ENCODE measurements at places on chromosomes 12 and 14.

DNA sequence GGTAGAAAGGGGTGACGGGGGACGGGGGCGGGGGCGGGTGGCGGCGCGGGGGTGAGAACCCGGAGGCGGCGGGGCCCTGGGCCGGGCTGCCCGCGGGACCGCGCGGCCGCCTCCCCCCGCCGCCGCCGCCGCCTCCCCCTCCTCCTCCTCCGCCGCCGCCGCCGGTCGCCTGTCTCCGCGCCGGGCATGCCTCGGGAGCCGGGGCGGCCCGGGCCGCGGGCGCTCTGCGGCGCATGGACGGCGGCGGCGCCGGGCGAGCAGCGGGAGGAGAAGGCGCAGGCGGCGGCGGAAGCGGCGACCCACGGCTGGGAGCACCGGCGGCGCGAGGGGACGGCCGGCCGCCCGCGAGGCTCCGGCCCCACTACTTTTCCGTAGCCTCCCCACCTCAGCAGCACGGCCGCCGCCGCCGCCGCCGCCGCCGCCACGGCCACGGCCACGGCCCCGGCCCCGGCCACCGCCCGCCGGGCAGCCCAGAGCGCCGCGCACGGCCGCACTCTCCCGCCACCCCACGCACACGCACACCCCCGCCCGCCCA lies at the start of gene NPAS3:
Gene NPAS3 (plus strand): TSS at position 161 of the 535 bp plus-strand sequence.
- no peak for DNase-seq

DNA sequence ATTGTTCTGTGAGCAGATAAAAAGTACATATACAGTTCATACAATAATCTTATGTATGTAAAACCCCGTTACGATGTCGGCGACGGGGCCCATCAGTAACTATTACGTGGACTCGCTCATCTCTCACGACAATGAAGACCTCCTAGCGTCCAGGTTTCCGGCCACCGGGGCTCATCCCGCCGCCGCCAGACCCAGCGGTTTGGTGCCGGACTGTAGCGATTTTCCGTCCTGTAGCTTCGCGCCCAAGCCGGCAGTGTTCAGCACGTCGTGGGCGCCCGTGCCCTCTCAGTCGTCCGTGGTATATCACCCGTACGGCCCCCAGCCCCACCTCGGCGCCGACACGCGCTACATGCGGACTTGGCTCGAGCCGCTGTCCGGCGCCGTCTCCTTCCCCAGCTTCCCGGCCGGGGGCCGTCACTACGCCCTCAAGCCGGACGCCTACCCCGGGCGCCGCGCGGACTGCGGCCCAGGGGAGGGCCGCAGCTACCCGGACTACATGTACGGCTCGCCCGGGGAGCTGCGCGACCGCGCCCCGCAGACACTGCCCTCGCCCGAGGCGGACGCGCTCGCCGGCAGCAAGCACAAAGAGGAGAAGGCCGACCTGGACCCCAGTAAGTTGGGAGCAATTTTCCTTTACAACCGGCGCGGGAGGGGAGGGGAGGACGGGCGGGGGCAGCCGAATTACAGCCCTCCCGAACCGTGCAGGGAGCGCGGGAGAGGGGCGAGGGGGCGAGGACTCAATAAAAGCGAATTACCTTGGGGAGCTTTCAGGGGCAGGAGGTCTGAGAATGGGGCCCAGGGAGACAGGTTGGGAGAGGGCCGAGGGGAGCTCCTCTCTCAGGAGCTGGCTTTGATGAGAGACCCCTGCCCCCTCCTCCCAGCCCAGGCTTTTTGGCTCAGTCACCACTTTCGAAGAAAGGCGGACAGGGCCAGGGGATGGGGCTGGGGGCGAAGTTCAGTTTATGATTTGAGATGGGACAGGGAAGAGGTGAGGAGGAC lies at the start of gene HOXC9:
Gene HOXC9 (plus strand): TSS at position 46 of the 999 bp plus-strand sequence. CDS start 28 bp downstream, at position 74.
- DNase-seq, result no peak

DNA sequence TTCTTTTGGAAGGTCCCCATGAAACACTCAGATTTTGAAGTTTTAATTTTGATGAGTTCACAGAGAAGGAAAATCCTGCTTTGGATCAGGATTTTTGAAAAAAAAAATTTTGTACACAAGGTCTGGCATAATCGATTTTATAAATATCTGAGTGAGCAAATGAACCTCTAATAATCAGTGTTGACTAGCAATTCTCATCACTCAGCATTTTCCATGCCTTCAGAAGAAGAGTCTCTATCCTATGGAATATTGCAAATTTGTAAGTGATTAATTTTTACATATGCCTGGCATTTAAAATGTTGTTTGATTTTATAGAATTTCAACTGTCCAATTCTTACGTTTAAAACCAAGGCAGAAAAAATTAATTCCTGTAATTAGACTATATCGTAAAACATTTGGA lies 30.5 kb upstream of the REP15 start:
- no peak for DNase-seq

DNA sequence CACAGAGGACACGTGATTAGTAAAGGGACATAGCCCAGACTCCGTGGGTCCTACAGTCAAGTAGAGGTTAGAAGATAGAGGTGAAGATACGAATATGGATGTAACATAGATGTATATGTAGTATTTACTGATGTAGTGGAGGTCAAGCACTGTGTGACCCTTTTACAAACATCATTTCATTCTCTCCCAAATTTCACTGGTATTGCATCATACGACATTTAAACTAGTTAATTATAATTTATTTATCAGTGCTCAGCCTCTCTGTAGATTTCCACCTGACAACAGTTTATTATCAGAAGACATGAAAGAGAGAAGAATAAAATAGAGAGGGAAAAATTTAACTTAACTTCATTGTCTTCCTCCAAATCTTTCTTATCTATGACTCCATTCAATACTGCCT lies 927.9 kb upstream of the TMEM132C start:
- DNase-seq, result no peak

DNA sequence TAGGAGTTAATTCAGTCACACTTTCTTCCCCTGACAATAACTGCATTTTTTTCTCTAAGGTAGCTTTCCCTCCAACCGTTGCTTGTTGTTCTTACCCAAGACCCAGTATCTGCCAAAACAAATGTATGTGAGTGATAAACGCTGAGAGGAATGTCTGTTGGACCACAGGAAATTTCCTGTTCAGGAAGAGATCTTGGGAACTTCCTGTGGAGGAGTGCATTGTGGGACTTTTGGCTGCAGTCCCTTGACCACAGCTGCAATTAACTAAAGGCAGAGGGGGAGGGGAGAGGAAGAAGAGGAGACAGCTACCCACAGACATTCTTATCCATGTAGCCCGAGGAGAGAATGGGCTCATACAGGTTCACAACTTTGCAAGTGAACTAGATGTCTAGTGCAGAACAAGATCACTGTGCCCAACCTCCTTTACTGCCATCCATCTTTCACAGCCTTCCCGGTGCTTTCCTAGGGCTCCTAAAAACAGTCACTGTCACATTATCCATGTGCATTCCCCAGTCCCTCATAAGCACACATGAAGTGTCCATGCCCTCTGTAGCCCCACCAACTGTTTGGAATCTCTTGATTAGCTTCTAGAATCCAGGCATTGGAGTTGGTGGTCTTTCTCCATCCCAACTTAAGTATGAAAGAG lies 149.5 kb downstream of the ETV6 start:
- DNase-seq, result no peak

DNA sequence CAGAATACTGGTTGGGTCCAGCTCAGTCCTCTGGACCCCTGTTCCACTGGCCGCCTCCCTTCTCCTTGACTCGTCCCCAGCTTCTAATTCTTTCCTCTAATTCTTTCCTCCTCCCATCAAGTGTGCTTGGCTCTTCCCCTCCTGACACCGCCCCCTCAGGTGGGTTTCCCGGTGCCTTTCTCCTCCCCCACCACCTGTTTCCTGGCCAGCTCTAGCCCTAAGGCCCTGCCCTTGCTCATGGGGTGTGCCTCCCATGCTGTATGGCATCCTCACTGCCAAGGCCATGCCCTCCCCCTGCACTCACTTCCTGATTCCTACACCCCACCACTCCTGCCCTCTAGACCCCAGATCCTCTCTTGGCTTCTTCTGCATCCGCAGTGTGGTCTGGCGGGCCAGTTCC lies 12.1 kb upstream of the EML1 start:
- DNase-seq, result no peak

- no peak for DNase-seq
Observed at GRCh38 chr12:128459067-128459466, 192.1 kb downstream of the TMEM132C start.

DNA sequence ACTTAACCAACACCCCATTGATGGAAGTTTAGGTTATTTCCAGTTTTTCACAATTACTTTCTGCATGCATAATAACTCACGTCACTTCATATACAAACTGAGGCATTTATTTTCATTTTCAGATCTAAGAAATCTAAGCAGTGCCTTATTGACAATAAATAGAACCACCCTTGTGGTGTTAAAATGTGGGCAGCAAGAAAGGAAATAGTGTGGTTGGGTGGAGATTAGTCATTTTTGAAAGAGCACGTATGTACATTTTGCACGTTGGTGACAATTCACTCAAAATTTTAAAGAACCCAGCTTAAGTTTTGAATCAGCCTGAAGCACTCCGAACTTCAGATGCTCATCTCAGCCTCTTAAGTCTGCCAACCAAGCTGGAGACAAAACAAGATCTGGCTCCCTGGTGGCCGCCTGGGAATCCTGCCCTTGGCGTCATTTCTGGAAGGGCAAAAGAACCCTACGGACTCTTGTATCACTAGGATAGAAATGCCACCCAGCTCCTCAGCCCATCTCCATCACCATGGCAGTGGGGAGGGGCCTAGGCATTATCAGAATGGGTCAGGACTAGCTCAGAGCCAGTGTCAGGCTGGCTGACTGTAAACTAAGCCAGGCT lies 89.5 kb upstream of the BCL2L14 start:
- DNase-seq, result no peak

DNA sequence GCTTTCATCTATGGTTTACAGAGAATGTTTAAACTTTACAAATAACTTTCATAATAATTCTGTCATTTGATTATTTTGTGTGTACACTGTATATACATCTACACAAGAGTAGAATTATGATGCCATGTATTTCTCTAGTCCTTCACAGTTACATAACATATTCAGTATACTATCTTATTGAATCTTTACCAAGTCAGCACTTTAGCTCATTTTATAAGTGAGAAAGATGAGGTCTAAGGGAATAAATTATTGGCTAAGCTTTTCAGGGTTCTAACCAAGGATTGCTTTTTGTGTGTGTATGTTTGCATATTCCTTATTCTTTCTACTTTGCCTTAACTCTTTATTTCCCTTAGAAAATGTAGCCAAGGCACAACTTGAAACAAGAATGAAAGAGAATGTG lies 84.3 kb upstream of the PTPRQ start:
- DNase-seq, result no peak

DNA sequence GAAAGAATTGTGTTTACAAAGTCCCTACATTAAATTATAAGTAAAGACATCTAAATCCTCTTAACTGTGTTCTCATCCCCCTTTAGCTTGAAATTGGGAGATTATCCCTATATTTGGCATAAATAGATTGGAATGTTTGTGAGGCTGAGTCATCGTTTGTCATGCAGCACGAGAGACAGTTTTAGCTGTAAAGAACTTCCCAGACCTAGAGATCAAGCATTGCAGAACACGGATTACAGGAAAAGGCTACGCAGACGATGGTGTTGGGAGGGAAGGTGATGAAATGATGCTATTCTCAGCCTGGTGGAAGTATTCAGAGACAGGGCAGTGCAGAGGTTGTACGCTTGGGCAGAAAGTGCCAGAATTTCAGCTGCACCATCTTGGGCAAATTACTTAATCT lies 93.8 kb downstream of the PTPRB start:
- DNase-seq, result no peak

GRCh38 chr14:95691591-95691990 lies 5.4 kb downstream of the TCL1B start:
- DNase-seq, result no peak

DNA sequence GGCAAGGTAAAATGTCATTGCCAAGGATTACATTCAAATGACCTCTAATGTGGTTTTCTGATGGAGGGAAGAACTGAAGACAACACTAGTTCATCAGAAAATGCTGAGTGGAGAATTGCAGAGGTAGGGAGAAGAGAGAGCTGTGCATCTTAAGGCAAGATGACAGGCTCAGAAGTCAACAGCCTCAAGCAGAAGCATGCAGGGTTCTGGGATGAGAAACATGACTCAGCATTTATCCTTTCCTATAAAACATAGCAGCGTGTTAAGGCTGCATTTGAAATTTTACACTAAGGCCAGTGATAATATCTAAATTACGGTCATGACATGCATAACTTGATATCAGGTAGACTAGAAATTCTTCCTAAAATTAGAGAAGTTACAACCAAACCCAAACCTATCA lies 53.7 kb upstream of the DYRK2 start:
- no peak for DNase-seq

DNA sequence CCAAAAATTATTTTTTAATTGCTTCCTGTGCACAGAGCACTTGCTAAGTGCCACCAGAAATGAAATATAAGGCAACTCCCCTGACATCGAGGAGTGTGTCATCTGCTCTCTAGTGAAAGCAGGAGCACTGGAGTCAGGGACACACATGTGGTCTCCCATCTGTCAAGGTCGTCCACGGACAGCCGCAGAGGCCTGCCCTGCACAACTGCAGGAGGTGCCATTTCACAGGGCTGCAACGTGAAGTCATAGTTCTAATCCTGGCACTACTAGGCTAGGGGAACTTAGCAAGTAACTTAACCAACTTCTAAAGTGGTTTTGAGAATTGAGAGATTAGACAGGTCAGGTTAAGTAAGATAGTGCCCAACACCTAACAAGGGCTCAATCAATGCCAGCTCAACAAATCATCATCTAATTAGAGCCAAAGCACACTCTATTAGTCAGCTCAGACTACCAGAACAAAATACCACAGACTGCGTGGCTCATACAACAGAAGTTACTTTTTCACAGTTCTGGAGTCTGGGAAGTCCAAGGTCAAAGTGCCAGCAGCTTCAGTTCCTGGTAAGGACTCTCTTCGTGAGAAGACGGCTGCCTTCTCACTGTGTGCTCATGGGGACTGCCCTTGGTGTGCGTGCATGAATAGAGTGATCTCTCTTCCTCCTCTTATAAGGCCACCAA lies 30.7 kb downstream of the FOXN3 start:
- DNase-seq, result no peak

DNA sequence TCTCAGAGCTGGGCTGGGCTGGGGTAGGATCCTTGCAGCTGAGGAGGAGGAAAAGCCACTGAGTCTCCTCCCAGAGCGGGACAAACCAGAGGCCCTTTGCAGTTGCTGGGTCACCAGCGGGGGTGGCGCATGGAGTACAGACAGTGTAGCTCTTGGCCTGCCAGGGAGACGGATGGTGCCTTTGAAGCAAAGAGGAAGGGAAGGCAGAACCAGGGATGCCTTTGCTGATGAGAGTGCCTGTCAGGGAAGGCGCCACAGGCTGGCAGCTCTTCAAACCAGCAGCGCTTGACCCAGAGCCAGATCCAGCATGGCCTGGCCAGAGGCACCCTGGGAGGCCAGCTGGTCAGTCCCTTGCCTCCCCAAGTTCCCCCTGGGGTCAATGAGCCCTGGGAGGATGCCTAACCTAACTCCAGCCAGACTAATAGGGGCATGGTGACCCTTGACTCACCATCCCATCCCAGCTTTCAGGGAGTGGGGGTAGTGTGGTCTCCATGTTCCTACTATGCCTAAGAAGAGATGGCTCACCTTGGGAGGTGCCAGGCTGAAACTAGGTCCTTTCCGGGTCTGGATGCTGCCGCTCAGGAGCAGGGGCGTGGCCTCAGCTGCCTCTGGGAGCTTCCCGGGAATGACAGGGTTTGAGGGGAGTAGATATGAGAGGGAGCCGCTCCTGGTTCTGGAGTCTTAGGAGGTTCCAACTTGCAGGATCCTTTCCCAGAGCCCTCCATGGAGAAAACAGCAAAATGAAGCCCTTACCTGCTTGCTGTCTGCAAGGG lies 19.8 kb downstream of the VASH1 start:
- DNase-seq, result no peak

Measured in stimulated activated CD8-positive, alpha-beta memory T cell treated with anti-CD3 and anti-CD28 coated beads, Interleukin-4, amount 100 ng/mL, for 1 hour (primary cell).